ENCODE measurements at places on chromosomes 1 and 21.

DNA sequence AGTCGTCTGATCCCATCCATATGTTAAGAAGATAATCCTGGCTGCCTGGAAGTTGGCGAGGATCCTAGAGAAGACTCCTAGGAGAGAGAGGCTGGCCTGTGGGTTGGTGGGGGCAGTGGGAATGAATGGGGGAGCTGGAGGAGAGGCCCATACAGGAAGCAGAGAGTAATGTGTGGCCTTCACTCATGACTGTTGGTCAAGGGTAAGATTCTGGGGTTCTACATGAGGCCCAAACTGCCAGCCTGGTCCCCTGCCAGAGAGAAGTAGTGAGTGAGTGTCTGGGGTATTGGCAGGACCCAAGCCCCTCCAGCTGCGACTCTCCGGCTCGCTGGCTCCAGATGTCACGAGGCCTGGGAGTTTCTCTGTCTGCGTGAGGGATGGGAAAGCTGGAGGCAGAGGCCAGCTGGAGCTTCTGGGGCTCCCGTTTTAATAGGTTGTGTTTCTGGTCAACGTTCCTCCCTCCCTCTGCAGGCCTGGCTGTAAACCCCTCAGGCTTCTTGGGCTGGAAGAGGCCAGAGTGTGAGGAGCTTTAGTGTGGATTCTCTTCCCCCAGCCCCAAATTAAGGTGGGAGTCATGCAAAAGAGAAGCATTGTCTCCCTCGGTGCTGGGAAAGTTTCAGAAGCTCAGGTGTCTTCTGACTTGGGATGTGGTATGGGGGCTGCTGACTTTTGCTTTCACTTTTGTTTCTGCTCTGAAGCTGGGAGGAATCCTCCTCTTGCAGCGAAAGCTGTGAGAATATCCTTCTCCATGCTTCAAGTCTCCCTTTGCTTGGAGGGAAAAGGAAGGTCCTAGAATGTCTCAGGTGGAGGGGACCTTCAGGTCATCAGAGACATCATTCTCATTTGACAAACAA lies 2.6 kb downstream of the TMEM51 start:
- DNase-seq = no peak

GRCh38 chr1:243819438-243819839 lies 30.6 kb downstream of the AKT3 start:
- DNase-seq = no peak

DNA sequence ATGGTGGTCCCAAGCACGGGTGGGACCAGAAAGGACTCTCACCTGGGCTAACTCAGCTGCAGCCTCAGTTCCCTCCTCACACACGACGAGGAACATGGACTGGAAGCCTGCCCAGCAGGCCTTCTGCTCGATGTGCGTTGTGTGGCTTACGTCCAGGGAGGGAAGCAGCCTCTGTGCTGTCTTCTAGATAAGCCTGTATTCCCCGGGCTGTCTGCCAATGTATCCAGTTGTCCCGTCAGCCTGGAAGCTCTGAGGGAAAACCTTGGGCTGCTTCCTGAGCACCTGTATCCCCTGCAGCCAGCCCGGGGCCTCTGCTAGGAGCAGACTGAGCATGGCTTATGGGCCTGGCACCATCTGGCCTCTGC lies 10.5 kb downstream of the PCSK9 start:
- no peak for DNase-seq

DNA sequence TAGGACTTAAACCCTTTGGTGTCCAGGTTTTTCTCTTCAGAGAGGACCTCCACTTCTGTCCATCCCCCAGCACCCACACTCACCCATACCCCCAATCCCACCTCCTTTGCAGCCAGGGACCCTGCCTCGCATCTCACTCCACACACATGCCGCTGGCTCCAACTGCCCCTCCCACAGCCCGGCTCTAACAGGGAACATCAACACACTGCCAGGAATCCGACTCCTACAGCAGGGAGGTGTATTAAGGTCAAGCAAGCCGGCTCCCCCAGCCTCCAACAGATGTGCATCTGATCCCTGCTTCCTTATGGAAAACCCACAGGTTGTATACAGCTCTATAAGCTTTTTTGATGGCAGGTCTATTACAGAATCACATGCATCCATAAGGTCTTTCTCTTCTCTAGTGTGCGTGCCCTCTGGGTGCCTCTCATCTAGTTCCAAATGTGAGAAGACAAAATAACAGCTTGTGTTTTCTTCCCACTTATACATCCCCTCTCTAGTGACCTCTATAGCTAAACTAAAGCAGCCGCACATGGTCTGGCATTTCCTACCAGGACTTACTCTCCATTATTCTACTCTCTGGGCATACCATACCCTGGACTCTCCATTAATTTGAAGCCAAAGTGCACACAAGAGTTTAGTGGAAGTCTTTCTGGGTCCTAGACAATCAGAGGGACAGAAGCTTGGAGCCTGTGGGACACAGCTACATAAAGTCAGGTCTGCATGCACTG lies 16.3 kb downstream of the PIK3C2B start:
- DNase-seq = no peak

DNA sequence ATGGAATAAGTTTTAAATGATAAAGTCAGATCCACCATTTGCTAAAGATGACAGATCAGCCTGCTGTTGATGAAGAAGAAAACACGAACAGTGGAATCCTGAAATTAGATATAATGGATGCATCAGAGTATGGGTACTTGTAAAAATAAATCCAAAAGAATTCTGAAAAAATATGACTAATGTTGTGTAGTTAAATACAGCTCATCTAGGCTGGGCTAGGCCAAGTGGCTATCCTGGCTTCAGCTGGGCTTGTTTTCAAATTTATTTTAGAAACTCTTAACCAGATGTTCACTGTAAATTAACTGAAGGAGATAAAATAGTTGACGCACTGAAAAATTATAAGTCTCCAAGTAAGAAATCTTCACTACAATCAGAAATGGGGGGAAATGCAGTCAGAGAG lies 7.4 kb upstream of the RGS2 start:
- DNase-seq = no peak

Data from RWPE1 (cell line).